Panc1 (cell line): ENCODE measurements at places on chromosomes 2 and 18. TPM values are rescaled to one million over a fixed set of nuclear protein-coding genes. Genes with fewer than 3 reads are reported as not detected.

Gene FOXI3
- total RNA-seq: not detected

Gene UNC80
- total RNA-seq: 0.08 TPM

- no peaks in the 10 kb centered on the region for H3K27me3 ChIP-seq
- H3K4me3 ChIP-seq: no peak overlapping the region
- H3K4me1 ChIP-seq: peaks cover 3% of the 10 kb centered on the region; the same call in 1 of the 2 replicates
- H3K27ac ChIP-seq: no peak overlapping the region
- no peak for DNase-seq
These were observed 25.9 kb downstream of the HDLBP start for GRCh38 chr2:241289597-241289996.

DNA sequence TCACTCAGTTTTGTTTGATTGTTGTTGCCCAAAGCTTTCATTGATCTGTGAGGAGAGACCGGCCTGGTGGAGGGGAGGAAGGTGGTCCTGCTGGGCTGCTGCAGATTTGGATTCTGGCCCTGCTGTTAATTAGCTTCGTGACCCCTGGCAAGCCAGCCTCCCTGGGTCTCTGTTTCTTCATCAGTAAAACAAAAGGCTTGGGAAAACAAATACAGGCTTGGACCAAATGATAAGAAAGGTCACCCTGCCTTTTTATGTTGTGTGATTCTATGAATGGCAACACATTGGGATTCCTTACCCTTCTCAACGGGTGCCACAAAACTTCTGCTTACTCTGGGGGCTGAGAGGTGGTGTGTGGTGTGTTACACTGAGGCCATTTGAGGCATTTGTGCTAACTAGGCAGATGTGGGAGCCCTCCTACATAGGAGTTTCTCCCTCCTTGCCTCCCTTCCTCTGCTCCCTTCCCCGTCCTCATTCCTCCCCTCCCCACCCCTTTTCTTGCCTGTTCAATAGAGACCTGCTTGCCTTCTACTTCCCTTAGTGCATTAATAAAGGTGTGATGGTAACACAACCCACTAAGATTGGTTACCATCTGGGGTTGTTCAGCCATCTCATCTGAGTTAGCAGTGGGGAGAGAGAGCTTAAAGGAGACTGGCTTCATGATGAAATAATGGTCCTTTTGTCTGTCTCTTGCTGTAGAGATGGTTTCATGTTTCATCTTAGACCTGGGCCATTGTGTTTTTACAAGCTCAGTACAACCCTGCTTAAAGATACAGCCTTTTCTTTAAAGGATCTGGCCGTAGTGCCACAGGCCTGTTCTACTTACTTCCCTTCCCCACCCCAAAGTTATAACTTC lies 96.2 kb downstream of the TANC1 start:
- no peak overlapping the region for H3K4me3 ChIP-seq
- peaks cover 36% of the 10 kb centered on the region for H3K4me1 ChIP-seq
- H3K36me3 ChIP-seq: 0 out of 2 replicates have a peak, but pooled peaks cover 3% of the 10 kb centered on the region
- DNase-seq: no peak

Gene ANKRD30B
- total RNA-seq: not detected

DNA sequence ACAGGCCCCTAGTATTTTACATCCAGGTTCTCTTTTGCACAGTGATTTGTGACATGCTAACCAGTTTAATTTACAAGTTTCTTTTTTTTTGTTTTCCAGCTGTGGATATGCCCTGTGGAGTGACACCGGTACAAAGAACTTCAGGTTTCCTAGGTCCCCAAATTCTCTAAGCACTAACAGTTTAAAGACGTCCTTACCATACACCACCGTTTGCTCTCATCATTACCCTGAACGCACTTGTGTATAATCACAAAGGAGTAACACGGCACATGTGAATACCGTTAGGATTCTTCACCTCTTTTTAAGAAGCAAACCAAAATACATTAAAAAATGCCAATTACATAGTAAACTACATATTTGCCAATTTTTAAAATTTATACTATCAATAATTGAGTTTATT lies 853 bp downstream of the LANCL1 start:
- peak overlapping the region; percentile 81 for H3K4me3 ChIP-seq
- H3K36me3 ChIP-seq: peaks cover 8% of the 10 kb centered on the region
- peaks cover 4% of the 10 kb centered on the region; the same call in 1 of the 2 replicates for H3K4me1 ChIP-seq
- H3K27me3 ChIP-seq: no peaks in the 10 kb centered on the region
- DNase-seq: no peak

DNA sequence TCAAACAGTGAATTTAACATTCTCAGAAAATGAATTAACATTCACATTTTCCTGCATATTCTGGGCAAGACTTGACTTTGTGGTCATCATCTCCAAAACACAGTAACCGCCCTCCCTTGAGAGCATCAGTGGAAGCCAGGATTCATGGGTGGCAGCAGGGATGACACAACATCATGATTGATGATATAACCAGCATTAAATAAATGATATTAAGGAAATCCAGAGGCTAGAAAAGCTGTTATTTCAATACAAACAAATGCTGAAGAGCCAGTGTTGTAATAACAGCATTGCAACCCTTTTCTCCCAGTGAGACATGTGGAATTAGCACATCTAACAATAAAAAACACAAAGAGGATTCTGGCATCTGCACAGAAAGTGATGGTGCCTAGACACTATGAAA lies 41.1 kb downstream of the CDC42EP3 start:
- no peaks in the 10 kb centered on the region; the same call in 1 of the 2 replicates for H3K27me3 ChIP-seq
- H3K4me3 ChIP-seq: no peak overlapping the region
- no peaks in the 10 kb centered on the region for H3K4me1 ChIP-seq
- H3K36me3 ChIP-seq: no peaks in the 10 kb centered on the region

Gene DES
- 0.69 TPM for total RNA-seq

DNA sequence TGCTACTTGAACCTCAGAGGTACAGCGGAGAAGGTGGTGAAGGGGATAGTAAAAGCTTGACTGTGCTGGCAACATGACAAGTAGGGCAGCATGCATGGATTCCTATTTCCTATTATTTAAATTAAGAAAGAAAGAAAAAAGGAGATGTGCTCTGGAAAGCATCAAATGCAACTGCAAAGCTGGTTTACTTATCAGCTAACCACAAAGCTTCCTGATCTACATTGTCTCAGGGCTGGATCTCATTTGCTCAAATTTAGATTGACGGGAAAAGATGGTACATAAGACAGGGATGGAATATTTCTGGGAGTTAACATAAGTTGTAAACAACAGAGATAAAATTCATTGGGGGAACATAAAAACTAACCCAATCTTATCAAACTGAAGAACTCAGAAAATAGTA lies 178.0 kb downstream of the RIT2 start:
- no peak overlapping the region for H3K27ac ChIP-seq
- H3K4me1 ChIP-seq: no peaks in the 10 kb centered on the region
- H3K27me3 ChIP-seq: no peaks in the 10 kb centered on the region
- H3K36me3 ChIP-seq: no peaks in the 10 kb centered on the region

Gene GLI2
- total RNA-seq: 6.2 TPM

DNA sequence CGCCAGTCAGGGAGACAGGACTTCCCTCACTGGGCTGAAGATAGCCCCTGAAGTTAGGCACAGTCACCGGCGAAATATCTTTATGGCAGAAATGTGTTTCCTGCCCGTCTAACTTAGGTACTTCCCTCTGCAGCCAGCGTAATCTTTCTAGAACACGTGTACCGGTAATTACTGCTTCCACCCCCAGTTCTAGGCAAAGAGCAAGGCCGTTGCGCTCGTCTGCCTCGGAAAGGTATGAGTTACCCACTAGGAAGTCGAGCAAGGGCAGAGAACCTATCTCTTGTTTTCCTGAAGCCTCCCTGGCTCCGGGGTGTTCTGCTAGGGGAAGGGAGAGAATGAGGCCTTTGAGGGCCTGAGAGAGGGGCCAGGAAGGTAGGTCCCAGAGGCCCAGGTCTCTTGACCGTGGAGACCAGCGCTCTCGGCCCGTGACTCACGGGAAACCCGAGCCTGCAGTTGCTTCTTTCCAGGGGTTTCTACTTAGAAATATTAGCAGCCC lies 70.0 kb downstream of the TWSG1 start:
- H3K36me3 ChIP-seq: no peaks in the 10 kb centered on the region
- no peaks in the 10 kb centered on the region for H3K4me1 ChIP-seq
- no peak for DNase-seq
- no peak overlapping the region for H3K4me3 ChIP-seq

DNA sequence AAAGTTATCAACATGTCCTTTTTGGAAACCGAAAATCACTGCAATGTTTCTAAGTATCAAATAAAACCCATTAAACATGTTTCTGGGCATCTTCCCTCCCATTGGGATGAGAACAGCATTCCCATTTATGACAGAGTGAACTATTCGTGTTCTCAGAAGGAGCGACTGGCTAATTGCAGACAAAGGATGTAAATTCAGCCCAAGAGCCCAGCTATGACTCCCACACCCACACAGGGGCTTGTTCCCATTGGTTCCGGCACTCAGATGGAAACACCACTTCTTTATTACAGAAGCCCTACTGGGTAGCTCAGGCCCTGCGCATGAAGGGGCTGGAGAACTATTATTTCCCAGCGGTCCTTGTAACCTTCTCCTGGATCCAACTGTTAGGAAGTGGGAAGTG lies 16.6 kb upstream of the NPAS2 start:
- no peak overlapping the region for H3K27ac ChIP-seq
- DNase-seq: no peak
- no peaks in the 10 kb centered on the region for H3K4me1 ChIP-seq
- H3K4me3 ChIP-seq: no peak overlapping the region
- no peaks in the 10 kb centered on the region for H3K27me3 ChIP-seq

DNA sequence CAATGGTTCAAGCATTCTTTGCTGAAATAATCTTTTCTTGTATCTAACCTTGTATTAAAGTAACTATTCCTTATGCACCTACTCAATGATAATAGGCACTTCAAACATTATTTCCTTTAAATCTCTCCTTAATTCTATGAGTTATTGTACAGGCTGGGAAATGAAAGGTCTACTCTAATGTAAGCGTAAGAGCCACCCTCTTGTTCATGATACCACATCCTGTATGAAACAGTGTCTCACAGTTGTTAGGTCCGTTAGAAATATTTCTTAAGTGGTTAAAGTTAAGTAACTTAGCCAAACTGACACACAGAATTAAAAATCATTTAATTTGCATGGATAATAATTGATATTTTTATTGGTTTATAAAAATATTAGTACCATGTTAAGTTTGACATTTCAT lies 162.5 kb upstream of the RPRM start:
- H3K27me3 ChIP-seq: no peaks in the 10 kb centered on the region
- no peak overlapping the region for H3K27ac ChIP-seq
- no peak overlapping the region for H3K4me3 ChIP-seq
- no peaks in the 10 kb centered on the region for H3K36me3 ChIP-seq
- no peaks in the 10 kb centered on the region for H3K4me1 ChIP-seq
- no peak for DNase-seq

GRCh38 chr2:204353823-204354222 lies 191.5 kb upstream of the PARD3B start:
- no peak for DNase-seq
- no peaks in the 10 kb centered on the region for H3K36me3 ChIP-seq
- H3K4me1 ChIP-seq: no peaks in the 10 kb centered on the region
- no peaks in the 10 kb centered on the region for H3K27me3 ChIP-seq
- H3K27ac ChIP-seq: no peak overlapping the region

GRCh38 chr2:47519147-47519537 lies 116.2 kb downstream of the MSH2 start:
- DNase-seq: no peak
- no peak overlapping the region for H3K4me3 ChIP-seq

- no peak overlapping the region for H3K4me3 ChIP-seq
- H3K27me3 ChIP-seq: no peaks in the 10 kb centered on the region
- no peak for DNase-seq
- no peak overlapping the region for H3K27ac ChIP-seq
These were observed 139.7 kb upstream of the ITGB6 start for GRCh38 chr2:160339726-160340125.

GRCh38 chr2:235577404-235578330 lies 83.8 kb downstream of the AGAP1 start:
- no peaks in the 10 kb centered on the region for H3K27me3 ChIP-seq
- H3K36me3 ChIP-seq: no peaks in the 10 kb centered on the region
- H3K27ac ChIP-seq: no peak overlapping the region
- no peaks in the 10 kb centered on the region for H3K4me1 ChIP-seq
- DNase-seq: no peak

DNA sequence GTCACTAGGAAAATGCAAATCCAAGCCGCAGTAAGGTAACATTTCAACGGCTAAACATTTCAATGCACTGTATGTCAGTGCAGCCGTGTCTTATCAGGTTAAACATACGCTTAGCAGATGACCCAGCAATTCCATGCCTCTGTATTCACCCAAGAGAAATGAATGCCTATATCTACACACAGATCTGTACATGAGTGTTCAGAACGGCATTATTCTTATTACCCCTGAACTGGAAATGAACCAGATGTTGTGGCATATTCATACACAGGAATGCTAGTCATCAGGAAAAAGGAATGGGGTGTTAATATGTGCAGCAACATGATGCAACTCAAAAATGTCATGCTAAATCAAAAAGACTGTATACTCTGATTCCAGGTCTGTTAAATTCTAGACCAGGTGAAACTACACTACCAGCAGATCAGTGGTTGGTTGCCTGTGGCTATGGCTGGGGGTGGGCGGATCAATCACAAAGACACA lies 80.4 kb upstream of the RPL31 start:
- DNase-seq: no peak
- H3K4me3 ChIP-seq: no peak overlapping the region
- no peaks in the 10 kb centered on the region for H3K36me3 ChIP-seq
- H3K27me3 ChIP-seq: no peaks in the 10 kb centered on the region

GRCh38 chr2:223230352-223230751 lies 178.4 kb downstream of the KCNE4 start:
- no peaks in the 10 kb centered on the region for H3K27me3 ChIP-seq
- H3K36me3 ChIP-seq: no peaks in the 10 kb centered on the region
- no peak overlapping the region for H3K4me3 ChIP-seq
- H3K27ac ChIP-seq: no peak overlapping the region
- no peak for DNase-seq

DNA sequence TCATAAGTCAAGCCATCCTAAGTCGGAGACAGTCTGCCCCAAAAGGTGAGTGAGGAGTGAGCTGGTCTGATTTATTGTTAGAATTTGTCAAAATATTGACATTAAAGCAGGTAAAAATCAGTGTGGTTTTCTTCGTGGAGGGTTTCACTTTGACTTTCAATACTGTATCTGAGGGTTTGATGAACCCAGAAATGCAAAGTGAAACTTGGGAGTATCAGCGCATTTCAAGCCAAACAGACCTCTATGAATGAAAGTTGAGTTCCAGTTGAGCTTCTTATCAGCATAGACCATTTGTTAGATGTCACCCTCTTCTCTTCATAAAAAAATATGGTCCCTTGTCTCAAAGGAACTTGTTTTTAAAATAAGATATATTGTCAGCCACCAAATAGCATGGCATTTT lies 21.7 kb upstream of the CXCR4 start:
- DNase-seq: no peak
- no peak overlapping the region for H3K4me3 ChIP-seq
- H3K27me3 ChIP-seq: peaks cover 30% of the 10 kb centered on the region
- no peaks in the 10 kb centered on the region for H3K36me3 ChIP-seq
- no peak overlapping the region for H3K27ac ChIP-seq

Gene ARHGAP28
- total RNA-seq: 0.41 TPM

- H3K4me3 ChIP-seq: no peak overlapping the region; the same call in 1 of the 2 replicates
- peak; percentile 30 for DNase-seq
- no peaks in the 10 kb centered on the region for H3K36me3 ChIP-seq
- H3K4me1 ChIP-seq: no peaks in the 10 kb centered on the region
- H3K27me3 ChIP-seq: no peaks in the 10 kb centered on the region
These were observed 10.4 kb upstream of the KCNE4 start for GRCh38 chr2:223041527-223042109.
